ENCODE measurements at places on chromosomes 7 and 10. TPM values are rescaled to one million over a fixed set of nuclear protein-coding genes. Genes with fewer than 3 reads are reported as not detected.

Gene SLC26A5
- not detected for total RNA-seq

Gene CYP3A7
- total RNA-seq: not detected

Gene ZFYVE27
- 60.6 TPM for total RNA-seq

Gene CLCN1
- total RNA-seq: not detected

DNA sequence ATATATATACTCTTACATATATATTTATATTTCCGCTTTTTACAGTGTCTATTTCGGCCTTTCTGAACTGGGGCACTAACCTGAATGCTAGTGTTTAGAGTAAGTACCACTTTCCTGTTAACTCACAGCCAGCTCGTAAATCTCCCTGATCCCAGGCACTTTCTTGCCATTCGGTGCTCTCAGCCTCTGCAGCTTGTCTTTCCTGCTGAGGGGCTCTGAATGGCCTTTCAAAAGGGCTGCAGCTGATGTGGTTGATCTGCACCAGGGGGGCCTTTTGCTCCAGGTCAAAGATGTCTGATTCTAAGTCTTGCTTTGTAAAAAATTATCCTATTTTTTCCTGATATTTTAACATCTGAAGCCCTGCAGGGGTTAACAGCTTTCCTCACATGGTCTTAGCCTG is 25.5 kb upstream of the HPS1 start:
- H3K27me3 ChIP-seq: peaks cover 3% of the 10 kb centered on the region
- no peak overlapping the region for H3K4me3 ChIP-seq
- no peak for DNase-seq
- no peak overlapping the region for H3K27ac ChIP-seq
- H3K36me3 ChIP-seq: no peaks in the 10 kb centered on the region
- peaks cover 5% of the 10 kb centered on the region for H3K4me1 ChIP-seq

- no peaks in the 10 kb centered on the region for H3K36me3 ChIP-seq
- H3K27me3 ChIP-seq: no peaks in the 10 kb centered on the region
- H3K4me1 ChIP-seq: no peaks in the 10 kb centered on the region
- no peak for DNase-seq
- H3K27ac ChIP-seq: no peak overlapping the region
- no peak overlapping the region for H3K4me3 ChIP-seq
Observed at GRCh38 chr7:54860843-54861242, 101.8 kb upstream of the SEC61G start.

DNA sequence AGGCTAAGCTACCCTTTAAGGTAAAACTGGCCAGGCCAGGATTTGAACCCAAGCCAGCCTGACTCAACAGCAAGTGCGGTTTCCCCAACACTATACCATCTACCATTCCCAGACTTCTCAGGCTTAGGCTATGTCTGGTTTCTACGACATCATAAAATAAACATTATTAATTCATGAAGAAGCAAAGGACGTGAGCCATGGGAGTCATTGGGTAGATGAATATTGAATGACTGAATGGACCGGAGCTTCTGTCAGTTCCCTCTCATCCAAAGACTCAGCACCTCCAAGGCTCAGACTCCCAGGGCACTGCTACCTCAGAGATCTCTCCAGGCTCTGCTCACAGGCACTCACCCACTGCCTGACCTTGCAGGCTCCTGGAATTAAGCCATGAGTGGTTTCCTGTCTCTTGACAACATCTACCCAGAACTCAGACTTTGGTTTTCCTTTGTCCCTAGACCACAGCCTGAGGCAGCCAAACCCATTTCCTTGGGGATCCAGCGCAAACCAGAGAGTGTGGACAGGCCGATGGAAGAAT is 64.6 kb upstream of the STEAP1B start:
- peaks cover 3% of the 10 kb centered on the region for H3K27me3 ChIP-seq
- H3K36me3 ChIP-seq: no peaks in the 10 kb centered on the region
- H3K4me1 ChIP-seq: peaks cover 30% of the 10 kb centered on the region
- no peak for DNase-seq

DNA sequence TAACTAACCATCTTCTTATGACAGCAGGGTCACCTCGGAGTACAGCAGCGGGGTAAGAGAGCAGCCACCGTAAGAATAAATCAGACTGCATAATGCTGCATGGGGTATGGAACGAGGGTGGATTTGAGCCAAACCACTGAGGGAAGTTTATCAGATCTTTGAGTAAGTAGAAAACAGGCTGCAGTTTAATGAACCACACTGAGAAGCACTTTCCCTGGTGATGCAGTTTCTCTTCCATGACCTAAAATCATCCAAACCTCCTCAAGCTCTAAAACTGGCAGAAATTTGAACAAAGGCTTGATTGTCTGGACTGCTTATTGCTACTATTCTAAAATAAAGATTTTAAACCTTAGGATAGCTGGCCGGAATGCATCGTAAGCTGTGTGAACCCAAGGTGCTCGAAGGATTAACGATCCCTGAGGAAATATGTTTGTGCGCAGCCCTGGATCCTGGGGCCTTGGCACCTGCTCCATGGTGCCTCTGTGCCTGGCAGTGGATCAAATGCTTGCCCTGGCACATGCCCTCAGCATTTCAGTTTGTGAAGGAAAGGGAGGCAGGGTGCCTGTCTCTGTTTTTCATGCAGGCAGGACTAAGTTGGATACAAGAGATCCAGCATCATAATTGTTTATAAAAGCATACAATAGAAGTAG is 322.7 kb downstream of the LHFPL3 start:
- H3K4me1 ChIP-seq: no peaks in the 10 kb centered on the region
- peaks cover 6% of the 10 kb centered on the region for H3K27me3 ChIP-seq
- no peak overlapping the region for H3K4me3 ChIP-seq
- H3K27ac ChIP-seq: no peak overlapping the region

DNA sequence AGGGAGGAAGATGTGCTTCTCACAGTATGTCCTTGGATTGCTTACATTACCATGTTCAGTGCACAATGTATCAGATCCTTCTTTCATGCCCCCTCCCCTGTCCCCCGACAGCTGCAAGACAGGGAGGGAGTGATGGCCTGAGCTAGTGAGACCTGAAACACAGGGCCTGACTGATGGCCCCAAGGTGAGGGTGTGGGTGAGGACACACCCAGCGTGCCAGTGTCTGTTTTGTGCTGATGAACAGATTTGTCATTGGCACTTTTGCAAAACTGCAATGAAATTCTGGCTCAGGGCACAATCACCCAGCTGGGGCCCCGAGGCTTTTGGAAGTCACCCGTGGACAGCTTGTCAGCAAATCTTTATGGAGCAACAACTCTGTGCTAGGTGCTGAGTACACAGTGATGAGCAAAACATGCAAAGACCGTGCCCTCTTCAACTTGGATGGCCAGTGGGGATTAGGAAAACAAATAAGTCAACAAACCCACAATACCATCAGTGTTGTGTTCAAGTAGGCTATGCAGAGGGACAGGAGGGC is 59.4 kb upstream of the EMX2 start:
- H3K27me3 ChIP-seq: peaks cover 3% of the 10 kb centered on the region
- no peak for DNase-seq
- H3K4me3 ChIP-seq: no peak overlapping the region
- H3K36me3 ChIP-seq: no peaks in the 10 kb centered on the region
- H3K27ac ChIP-seq: no peak overlapping the region
